ENCODE measurements at places on chromosomes 16 and 17.

GRCh38 chr17:49859991-49860953 lies 12.4 kb upstream of the TAC4 start:
- DNase-seq: no peak

GRCh38 chr16:83802135-83802534 lies 5.6 kb upstream of the HSBP1 start:
- no peak for DNase-seq

DNA sequence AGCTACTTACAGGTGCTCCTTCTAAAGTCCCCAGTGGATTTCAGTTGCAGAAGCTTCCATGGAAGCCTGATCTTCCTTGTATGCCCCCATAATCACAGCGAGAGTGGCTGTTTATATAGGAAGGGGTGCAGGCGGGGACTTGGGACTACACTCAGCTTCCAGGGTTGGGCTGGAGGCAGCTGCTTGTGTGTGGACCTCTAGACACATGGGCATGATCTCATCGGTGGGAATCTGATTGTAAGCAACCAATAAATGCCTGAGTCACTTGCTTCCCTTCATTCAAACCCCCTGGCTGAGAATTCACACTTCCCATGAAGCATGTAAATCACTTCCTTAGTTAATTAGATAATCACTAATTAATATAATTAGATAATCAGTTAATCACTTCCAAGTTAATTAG lies 1.0 kb upstream of the KRT20 start:
- DNase-seq: no peak

DNA sequence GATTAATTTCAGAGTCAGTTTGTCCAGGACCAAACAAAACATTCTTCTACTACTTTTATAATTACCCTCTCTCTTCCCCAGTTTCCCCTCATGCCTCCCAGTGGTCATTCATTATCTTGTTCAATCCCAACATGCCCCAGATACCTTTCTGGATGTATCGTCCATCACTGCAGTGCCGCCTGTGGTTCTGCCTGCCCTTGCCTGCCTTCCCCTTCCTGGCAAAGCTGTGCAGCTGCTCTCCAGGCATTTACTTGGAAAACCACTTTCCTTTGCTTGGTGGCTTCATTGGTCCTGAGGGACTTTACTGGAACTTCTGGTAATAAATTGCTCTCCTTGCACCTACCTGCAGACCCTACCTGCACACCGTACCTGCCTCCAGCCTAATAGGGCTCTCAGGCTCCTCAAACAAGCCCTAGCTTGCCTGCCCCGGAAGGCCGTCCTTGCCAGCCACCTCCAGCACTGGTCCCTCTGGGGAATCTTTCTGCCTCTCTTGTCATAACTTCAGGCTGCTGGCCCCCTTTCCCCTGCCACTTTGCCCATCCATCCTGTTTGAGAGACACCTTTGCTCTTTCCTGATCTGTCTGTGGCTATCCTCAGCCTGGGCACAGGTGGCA lies 19.5 kb upstream of the MSI2 start:
- no peak for DNase-seq

GRCh38 chr17:35893751-35894150 lies 13.6 kb upstream of the CCL5 start:
- no peak for DNase-seq

GRCh38 chr17:76381633-76382350 lies 2.6 kb upstream of the SPHK1 start:
- no peak for DNase-seq

DNA sequence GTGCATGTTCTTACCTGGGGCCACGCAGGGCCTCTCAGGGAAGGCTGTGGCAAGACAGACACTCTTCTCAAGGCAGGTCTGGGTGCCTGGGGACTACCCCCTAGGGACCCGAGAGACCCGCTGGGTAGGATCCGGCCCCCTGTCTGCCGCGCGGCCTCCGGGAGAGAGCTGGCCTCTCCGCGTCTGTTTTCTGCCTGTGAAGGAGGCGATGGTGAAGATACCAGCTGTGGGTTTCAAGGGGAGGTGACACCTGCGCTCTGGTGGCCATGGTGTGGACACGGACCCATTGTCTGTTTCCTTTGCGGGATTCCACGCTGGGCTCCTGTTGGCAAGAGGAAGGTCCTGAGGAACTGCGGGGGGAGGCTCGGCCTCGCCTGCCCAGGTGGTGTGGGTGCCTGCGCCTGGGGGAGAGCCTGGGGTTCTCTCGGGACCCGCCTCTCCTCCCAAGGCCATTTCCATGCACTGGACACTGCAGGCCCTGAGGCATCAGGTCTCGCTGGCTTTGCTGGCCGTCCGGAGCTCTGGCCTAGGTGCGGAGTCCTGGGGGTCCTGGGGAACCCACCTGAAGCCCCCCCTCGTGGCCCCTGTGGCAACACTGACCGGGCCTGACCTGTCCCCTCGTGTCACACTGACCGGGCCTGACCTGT lies 12.2 kb upstream of the METRNL start:
- no peak for DNase-seq

- no peak for DNase-seq
Observed at GRCh38 chr16:15518381-15519351, 84.3 kb downstream of the BMERB1 start.

DNA sequence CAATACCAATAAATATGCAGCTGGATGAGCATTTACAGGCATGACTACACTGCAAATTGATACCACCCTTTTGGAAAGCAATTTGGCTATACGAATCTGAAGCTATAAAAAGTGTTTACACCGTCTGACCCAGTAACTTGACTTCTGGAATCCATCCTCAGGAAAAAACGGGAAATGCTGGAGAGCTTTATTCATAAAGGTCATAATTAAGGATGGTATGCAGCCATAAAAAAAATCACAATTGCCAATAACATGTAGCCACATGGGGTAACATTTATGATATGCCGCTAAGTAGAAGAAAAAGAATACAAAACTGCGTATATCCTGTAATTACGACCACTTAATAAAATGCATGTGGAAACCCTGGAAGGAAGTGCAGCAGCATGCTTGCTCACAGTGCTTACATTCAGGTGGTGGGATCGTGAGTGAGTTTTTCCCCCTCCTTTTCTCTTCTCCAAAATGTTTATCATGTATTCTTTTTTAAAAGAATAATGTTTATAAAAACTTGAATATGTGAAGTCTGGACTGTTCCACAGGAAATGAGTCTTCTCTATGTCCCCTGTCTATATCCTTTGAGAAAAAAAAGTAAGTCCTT lies 34.2 kb downstream of the COPRS start:
- no peak for DNase-seq

GRCh38 chr16:78005881-78006280 lies 16.5 kb upstream of the CLEC3A start:
- no peak for DNase-seq

DNA sequence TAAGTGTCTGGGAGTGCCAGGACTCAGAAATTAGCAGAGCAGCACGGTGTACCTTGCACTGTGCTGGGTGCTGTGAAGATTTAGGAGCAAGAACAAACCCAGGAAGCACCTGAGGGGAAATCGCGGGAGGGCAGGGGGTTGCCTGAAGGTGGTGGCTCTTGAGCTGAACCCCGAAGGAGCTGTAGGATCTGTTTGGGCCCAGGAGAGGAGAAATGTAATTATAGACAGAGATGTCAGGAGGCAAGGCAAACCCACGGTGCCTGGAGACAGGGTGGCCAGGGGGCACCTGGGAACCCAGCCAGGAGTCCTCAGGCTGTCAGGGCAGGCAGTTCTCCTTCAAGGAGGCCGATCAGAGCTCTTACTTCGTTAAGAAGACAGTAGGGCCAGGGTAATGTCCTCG lies 109.1 kb downstream of the C16orf78 start:
- DNase-seq: no peak

GRCh38 chr16:35497399-35497798 lies 2038.0 kb downstream of the TP53TG3F start:
- no peak for DNase-seq

GRCh38 chr16:15564604-15565339 lies 78.2 kb downstream of the MARF1 start:
- no peak for DNase-seq

All from HTR-8/SVneo (cell line).